ENCODE measurements at places on chromosomes 1 and 21.

DNA sequence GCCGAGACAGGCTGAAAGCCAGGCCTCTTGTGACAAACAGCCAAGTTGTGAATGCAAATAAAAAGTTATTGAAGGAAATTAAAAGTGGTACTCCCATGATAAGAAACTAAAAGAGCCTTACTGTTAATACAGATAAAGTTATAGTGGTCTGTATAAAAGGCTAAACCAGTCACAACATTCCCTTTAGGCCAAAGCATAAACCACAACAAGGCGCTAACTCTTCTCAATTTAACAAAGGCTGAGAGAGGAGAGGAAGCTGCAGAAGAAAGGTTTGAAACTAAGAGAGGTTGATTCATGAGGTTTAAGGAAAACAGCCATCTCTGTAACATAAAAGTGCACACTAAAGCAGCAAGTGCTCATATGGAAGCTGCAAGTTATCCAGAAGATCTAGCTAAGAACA is 10.7 kb downstream of the C1orf105 start:
- DNase-seq, result no peak

DNA sequence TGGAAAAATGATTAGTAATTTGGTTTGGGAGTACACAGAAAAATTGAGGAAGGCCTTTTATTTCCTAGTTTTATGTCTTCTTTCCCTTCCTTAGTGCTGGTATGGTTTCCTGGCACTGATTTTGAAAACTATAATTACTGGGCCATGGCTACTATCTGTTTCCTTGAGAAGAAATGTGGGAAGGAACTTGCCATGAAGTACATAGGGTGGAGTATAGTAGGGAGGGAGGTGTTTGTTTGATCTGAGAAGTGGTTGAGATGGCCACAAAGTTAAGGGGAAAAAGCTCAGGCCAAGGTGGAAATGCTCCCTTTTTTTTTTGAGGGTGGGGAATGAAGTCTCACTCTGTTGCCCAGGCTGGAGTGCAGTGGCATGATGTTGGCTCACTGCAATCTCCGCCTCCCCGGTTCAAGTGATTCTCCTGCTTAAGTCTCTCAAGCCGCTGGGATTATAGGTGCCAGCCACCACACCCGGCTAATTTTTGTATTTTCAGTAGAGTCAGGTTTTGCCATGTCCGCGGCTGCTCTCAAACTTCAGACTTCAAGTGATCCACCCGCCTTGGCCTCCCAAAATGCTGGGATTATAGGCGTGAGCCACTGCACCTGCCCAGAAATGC is 11.3 kb downstream of the HJV start:
- DNase-seq, result no peak

GRCh38 chr1:157978586-157979403 is 14.7 kb upstream of the KIRREL1 start:
- DNase-seq, result no peak

GRCh38 chr1:110916669-110917306 is 43.8 kb downstream of the CD53 start:
- no peak for DNase-seq

GRCh38 chr1:18974005-18974404 is 17.5 kb upstream of the IFFO2 start:
- no peak for DNase-seq

DNA sequence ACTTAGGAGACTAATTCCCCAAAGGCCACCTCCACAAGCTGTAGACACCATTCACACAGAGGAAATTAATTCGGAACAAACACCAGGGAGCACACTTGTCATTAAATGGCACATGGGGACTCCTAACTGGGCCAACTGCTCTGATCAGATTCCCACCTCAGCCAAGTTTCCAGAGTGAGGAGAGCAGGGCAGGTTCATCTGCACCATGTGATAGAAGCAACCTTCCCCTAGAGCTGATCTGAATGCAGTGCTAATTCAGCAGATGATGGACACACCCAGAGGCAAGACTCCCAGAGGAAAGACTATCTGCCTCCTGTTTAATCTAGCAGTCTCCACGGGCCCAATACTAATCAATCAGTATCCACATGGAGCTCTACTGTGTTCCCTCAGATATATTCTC is 147.0 kb downstream of the VAV3 start:
- DNase-seq, result no peak

DNA sequence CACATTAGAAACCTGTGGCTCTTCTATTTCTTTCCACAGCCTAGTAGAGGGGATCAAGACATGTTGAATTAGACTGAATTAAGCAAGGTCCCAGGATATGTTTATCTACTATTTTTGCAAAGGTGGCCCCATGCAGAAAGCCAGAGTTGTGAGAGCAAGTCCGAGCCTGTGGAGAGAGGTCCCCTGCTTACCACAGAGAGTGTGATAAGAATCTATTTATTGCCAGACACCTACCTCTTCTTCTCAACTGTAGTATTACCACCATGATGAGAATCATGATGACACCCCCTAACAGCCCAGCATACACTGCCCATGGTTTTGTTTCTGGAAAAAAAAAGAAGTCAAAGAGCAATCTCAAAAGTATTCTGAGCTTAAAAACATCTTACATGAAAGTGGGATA is 23.0 kb downstream of the SLAMF1 start:
- no peak for DNase-seq

- DNase-seq, result no peak
Measured at GRCh38 chr1:228206582-228207351, 1.1 kb upstream of the OBSCN start.

DNA sequence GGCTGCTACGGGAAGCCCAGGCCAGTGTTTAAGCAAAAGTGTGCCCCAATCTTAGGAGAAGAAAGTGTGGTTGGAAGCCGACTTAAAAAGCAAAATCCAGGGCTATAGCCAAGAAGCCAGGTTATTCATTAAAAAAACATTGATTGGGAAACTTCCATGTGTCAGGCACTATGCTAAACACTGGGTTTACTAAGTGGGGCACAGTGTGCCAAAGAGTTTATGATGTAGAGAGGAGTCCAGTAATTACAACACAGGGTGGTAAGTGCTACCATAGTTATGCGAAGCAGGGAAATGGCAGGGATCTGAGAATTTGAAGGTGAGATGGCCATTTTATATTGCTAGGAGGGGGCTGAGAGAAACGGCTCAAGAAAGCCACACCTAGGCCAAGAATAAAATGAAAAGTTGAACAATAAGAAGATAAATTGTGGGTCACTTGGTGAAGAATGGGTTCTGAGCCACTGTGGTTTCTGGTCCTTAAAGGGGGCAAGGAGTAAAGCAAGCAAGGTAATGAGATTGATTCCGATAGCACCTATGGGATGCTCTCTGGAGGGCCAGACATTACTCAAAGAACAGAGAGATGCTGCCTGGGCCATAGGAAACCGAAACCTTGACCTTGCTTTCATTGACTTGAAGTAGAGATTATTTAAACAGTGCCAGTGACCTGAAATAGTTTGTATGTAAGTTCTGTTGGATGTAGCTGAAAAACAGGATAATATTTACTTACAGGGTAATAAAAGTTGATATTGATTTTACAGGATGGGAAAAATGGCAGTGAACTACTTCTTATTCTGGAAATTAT is 177.8 kb downstream of the GIPC2 start:
- no peak for DNase-seq

- no peak for DNase-seq
Measured at GRCh38 chr1:94801919-94802546, 18.1 kb upstream of the SLC44A3 start.

DNA sequence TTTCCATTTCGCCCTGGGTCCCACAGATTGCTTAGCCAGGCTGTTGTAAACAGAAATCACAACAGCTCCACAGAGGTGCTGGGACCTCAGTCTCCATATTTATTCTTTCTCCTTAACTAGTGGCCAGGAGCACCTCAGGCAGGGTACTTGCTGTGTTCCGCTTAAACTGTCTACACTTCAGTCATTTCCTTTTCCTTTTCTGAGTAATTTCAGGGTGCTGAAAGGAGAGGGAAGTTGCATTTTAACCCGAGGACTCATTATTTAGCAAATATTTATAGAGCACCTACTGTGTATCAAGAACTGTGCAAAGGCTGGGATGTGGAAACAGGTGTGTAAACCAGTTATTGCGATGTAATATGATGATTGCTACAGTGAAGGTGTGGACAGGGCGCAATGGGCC is 41.9 kb downstream of the ACP6 start:
- no peak for DNase-seq

DNA sequence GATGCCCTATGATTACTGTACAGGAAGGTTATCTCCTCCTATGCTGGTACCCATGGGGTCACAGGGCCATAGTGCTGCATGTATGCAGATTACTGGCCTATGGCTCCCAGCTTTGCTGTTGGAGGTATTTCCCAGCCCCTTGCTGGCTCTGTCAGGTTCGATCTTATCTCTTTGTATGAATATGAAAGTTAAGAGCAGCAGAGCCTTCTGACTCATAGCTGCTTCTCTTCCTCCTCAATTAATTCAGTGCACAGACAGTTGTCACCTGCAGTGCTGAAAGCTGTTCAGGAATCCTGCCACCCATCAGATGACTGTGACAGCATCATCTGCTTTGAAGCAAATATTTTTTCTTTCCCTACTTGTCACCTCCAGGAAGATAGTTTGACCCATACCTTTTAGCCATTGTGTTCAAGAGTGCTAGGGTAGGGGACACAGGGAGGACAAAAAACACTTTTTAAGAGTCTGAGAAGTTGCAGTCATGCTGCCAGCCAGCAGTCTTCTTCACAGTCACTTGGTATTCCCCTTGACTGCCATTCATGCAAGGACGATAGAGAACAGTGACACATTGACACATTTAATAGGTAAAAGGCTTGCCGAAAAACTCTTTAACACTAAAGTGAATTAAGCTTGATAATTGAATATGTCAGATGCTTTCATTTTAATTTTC is 73.1 kb downstream of the KIF1B start:
- DNase-seq, result no peak

DNA sequence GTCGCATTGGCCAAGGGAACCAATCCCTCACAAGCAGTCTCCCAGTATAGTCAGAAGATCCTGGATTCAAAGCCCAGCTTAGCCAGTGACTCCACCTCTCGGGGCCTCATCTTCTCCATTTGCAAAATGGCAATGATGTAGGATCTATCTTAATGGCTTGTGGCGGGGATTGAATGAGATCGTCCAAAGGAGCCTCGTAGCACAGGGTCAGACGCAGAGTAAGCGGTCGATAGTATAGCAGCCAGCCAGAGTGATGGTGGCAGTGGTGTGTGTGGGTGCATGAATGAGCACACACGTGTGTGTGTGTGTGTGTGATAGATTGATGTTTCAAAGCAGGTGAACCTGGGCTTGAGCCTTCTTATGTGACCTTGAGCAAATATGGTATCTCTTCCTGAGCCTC is 79.8 kb upstream of the WNT4 start:
- DNase-seq, result no peak

- no peak for DNase-seq
Measured at GRCh38 chr1:186054932-186055331, 320.1 kb downstream of the TPR start.

GRCh38 chr21:17436626-17437111 is 76.2 kb upstream of the CXADR start:
- no peak for DNase-seq

All from hindlimb muscle (tissue), 1 donor.